ENCODE measurements at places on chromosomes 6 and 20.

GRCh38 chr6:123203928-123204327 lies 207.9 kb downstream of the CLVS2 start:
- DNase-seq: no peak

DNA sequence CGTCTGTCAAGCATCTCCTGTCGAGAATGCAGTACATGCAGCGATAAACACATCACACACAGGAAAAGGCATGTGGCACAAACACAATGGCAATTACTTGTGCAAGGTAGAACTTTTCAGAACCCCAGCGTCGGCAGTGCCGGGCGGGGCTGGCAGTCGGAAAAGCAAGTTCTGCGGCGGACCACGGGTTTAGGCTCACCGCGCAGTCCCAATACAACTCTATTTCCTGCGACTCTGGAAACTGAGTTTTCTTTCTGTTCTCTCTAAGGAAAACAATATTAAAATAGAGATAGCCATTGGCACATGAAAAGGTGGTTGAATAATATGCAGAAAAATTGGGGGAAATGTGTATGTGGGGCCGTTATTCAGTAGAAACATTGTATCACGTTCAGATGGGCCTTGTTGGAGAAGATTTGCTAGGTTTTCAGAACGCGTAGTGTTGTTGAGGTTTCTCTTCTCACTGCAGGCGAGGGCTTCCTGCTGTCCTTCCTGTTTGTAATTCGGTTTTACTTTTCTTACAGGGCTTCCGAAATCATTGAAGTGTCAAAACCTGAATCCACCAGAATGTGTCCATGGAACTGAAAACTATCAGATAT lies 369.5 kb downstream of the THBS2 start:
- DNase-seq: no peak

- DNase-seq: no peak
Observed at GRCh38 chr6:148055419-148055818, 287.2 kb upstream of the SASH1 start.

DNA sequence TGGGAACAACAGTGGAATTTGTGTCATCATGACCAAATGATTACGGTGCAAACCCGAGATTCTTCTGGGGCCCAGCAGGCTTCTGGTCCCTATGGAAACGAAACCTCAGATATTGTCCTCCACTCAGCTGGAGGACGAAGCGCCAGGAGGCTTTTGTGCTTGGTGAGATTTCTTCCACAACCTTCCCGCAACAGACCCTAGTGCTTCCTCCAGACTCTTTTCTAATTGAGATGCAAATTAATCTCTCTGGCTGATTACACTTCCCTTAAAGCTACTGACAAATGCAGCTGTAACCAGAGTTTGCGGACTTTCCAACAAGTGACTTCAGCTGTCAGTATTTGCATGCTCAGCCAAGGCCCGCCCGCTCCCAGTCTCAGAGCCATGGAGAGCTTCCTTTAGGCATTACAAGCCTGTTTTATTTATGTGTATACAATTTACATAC lies 96.0 kb downstream of the INSM1 start:
- DNase-seq: no peak

GRCh38 chr6:51137777-51138176 lies 319.1 kb downstream of the TFAP2B start:
- no peak for DNase-seq

Data from liver (tissue), 10 donors.